HFFc6 (cell line): ENCODE measurements at places on chromosomes 1 and 21.

DNA sequence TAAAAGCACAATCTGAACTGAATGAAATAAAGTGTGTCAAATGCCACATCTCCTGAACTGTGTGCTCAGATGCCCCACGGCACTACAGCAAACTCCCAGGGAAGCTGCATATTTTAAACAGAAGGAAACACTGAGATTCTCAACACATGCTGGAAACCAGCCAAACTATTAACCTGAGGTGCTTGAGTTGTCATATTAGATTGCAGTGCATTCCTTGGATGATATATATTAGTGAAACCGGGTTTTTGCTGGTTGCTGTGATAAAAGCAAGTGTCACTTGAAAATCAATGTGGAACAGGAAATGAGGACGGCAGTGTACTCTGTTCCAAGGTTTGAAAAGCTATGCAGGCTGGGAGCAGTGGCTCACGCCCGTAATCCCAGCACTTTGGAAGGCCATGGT, 8.7 kb downstream of the SYNJ1 start:
- DNase-seq: no peak

DNA sequence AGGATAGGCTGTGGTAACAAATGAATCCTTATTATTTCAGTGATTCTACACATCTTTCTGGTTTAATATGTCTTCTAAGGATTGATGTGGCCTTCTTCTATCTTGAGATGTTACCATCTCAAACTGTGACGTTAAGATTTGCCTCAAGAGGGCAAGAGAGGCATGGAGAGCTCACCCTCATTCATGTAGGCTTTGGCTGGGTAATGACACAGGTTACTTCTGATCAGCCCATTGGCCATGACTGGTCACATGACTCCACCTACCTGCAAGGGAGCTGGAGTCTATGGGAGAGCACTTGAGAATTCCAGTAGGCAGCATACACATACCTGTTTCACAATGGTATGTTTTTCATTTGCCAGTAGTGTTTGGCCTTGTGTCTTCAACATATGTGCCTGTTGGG, 30.0 kb downstream of the CACHD1 start:
- DNase-seq: no peak

DNA sequence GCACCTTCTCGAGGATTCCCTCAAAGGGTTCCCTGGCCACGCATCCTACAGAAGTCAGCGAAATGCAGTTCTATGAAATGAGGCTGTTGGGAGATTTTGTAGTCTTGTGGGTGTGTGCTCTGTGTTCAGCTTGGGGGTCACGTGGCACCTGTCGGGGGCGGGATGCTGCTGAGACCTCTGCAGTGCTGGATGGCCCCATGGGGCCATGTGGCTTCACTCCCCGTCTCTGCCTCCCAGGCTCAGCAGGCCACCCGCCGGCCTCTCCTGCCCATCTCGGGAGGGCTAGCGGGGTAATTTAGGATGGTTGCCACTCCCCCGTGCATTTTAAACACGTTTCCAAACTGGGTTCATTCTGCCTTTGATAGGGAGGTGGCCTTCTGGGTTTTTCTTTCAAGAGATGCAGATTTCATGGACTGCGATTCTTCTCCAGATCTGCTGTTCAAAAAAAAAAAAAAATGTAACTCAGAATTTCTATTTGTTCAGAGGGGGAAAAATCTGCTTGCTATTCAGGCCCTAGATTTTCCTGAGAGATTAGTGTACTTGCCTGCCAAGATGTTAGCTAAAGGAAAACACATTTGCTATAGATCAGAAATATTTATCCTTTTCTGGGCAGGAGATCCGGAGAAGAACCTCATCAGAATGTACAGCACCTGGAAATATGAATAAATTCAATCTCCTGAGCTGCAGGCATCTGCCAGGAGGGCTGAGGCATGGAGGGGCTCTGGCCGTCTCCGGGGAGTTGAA, 277.2 kb upstream of the VAMP3 start:
- DNase-seq: no peak

DNA sequence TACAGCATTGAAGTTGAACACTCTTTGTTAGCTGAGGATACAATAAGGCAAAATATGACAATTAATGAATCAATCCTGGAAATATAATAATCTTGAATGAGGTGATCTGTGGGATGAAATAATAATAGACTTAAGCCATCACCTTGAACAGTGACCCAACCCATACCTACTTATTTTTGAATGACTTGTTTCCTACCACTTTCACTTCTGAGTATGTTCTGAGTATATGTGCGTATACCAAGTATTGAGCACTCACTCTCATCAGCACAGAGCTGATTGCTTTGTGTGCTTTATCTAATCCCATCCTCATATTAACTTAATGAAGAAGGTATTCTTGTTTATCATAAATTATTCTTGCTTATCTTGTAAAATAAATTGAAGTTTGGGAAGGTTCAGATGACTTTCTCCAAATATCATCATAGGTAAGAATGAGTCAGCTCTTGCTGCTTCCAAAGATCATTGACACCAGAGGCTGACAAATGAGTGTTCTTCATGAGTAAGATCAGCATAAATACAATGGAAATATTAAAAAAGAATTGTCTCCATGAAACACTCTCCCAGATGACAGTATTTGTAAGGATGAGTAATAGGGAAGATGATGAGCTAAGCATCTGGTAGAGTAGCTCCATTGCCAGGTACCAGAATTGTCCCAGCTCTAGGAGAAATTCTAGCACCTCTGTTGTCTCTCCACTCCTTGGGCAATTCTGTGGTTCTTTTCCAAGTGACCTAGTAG, 198.1 kb upstream of the KIAA0040 start:
- DNase-seq: no peak

GRCh38 chr1:245710961-245711903, 556.4 kb downstream of the KIF26B start:
- no peak for DNase-seq

- no peak for DNase-seq
Observed at GRCh38 chr1:153627715-153628626, at the start of gene S100A1. Gene S100A1 (plus strand): TSS chr1:153628434. CDS start chr1:153630522, 2,088 bp downstream.

DNA sequence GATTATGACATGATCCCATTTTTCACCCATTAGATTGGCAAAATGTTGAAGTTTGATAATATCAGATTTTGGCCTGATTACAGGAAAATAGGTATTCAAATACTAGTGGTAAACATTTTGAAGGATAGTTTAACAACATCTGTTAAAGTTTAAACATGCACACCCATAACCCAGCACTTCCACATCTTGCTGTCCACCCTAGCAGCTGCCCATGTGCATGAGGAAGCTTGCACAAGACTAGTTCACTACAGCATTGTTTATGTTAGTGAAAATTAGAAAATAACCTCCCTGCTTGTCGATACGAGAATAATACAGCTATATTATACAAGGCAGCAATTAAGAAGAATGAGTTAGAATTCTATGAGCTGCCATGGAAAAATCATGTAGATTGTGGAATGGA, 127.6 kb downstream of the C1orf21 start:
- no peak for DNase-seq

GRCh38 chr1:4000811-4001251, 100.8 kb upstream of the C1orf174 start:
- DNase-seq: no peak

GRCh38 chr1:160519642-160520435, 3.2 kb downstream of the SLAMF6 start:
- no peak for DNase-seq

DNA sequence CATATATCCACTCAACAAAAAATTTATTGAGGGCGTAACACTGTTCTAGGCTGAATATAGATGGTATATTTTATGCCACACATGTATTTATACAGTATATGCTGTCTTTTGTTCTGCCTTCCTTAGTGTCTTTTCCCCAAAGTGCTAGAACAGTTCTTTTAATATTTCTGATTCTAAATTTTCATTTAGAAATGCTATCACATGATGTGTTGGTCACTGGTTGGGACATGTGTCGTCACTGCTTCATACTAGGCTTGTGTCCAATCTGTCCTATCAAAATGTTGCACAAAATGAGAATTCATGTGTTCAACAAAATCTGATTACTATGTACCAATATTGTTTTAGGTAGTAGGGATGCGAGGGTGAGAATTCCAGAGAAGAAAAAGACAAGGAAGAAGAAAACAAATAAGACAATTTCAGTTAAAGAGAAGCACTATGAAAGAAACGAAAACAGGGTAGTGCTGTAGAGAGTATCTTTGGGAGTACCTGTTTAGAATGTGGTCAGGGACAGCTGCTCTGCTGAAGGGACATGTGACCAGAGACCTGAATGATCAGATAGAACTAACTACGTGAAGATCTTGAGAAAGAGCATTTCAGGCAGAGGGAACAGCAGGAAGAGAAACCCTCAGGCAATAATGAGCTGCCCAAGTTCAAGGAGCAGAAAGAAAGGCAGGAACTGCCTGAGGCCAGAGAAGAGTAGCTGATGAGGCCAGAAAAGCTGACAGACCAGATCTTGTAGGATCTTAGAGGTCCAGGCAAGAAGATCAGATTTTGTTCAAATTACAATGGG, 1.3 kb downstream of the KMO start:
- no peak for DNase-seq

DNA sequence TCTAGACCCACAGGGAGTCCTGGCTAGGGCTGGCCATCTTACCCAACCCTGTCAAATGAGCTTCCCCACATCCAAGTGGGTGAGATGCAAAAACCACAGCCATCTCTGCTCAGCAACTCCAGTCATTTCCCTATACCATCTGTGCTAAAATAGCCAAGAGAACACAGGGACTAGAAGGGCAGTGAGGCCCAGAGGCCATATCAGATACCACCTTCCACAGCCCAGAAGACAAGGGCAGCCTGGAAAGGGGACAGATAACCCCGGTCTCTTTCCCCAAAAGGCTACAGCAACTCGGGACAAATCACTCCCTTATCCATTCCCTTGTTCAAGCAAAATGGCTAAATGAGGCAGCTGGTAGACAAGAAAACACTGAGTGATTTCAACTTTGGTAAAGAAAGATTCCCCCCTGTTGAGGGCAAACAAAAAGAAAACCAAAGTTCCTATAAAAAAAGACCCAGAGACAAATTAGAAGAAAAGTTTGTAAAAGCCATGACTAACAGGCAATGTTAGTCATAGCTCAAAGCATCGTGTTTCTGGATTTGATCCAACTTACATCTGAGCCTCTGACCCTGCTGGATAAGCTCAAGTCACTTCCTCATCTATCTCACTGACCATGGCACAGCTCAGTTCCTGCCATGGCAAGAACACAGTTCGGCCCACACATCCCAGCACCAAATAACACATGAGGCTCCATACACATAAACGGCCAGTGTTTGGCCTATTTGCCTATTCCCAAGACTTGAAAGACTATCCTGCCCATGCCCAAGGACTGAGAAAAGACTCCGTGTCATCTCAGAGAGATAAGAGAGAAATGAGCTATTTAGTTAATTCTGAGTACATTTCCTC, 3.1 kb downstream of the LAMB3 start:
- DNase-seq: peak; percentile 92

DNA sequence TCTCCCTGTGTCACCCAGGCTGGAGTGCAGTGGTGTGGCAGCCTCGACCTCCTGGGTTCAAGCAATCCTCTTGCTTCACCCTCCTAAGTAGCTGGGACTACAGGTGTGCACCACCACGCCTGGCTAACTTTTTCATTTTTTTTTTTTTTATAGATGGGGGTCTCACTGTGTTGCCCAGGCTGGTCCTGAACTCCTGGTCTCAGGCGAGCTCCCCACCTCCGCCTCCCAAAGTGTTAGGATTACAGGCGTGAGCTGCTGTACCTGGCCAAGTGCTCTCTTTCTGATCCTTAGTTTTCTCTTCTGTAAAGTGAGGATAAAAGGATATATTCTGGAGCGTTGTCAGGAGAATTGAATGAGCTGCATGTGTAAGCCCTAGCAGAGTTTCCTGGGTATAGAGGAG, 68.7 kb downstream of the GALNT2 start:
- no peak for DNase-seq

- DNase-seq: no peak
Observed at GRCh38 chr1:41452704-41453290, 31.7 kb downstream of the EDN2 start.

- DNase-seq: no peak
Observed at GRCh38 chr1:226371027-226371694, 36.7 kb downstream of the PARP1 start.

DNA sequence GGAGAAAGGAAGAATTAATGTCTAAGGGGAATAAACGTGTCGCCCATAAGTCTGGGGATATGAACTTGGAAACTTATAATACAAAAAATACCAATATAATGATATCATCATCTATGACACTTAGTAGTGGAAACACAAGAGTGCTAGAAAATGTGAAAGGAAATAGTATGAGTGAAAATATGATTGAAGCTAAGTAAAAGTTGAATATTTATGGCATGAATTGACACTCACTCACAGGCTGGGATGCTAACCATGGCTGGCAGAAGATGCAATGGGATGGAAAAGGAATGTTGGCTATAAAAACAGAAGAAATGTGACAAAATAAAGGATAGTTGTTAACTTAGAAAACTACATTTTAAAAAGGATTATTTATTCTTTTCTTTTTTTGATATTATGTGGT, 120.1 kb downstream of the XPR1 start:
- no peak for DNase-seq

DNA sequence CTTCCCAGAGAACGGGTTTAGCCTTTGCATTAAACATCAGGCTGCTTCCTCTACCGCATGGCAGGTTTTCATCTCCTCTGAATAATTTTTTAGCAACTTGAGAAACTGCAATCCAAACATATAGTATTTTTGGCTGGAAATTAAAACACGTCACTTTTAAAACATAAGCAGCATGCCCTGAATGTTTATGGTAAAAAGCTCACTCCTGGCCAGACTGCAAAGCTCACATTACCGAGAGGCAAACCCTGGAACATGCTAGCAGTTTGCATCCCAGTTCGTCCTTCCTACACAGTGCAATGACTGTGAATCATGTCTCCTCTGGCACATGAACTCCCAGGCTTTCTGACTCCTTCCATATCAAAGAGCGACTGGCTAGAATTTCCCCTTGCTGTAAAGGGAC, 312.3 kb downstream of the RRAGC start:
- DNase-seq: no peak

DNA sequence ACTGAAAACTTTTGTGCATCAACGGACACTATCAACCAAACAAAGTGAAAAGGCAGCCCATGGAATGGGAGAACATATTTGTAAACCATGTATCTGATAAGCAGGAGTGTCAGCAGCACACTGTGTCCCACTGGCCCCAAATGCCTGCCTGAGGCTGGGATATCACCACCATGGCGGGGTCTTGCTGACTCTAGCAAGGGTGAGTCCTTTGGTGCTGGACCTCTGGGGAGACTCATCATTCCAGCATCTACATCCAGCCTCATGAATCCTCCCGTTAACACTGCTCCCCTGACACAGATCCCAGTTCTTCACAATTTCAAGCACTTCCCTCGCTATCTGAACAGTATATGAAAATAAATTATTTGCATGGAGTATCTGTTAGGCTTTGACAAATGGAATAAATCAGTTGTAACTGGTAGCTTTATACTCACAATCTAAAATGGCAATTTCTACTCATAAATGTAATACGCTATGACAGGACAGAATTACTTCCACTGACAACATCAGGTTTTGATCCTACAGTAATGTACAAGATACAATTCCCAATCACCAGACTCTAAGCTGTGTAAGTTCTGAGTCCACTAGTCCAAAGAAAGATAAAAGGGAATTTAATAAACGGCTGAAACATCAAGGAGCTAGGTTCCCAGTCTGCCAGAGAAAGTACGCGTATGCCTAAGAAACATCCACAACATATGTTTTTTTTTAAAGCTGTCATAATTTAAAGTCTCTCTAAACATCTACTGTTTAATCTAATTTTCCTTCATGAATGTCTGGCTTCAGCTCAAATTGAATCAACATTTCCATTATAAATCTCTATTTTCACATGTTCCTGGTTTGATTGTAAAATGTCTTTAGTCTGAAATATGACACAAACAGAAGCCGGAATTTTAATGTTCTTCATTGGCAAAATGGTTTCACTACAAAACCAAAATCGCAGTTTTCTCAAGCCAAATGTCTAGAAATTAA, 95.1 kb downstream of the SIPA1L2 start:
- DNase-seq: no peak

- DNase-seq: no peak
Observed at GRCh38 chr21:41650526-41651145, 116.2 kb downstream of the RIPK4 start.
